ENCODE measurements at places on chromosomes 3 and 15.

- peak; percentile 3 for DNase-seq
Observed at GRCh38 chr3:17678116-17678741, 64.2 kb downstream of the TBC1D5 start.

- DNase-seq = peak; percentile 52
Observed at GRCh38 chr3:66195347-66195783, 25.4 kb upstream of the SLC25A26 start.

- DNase-seq = no peak
Observed at GRCh38 chr15:80180468-80180867, 27.7 kb downstream of the FAH start.

GRCh38 chr3:22928216-22929110, 274.7 kb upstream of the UBE2E2 start:
- DNase-seq = no peak

- DNase-seq = no peak
Observed at GRCh38 chr3:98745718-98746117, 17.4 kb upstream of the ST3GAL6 start.

- peak; percentile 46 for DNase-seq
Observed at GRCh38 chr3:169131690-169132464, 531.6 kb downstream of the MECOM start.

DNA sequence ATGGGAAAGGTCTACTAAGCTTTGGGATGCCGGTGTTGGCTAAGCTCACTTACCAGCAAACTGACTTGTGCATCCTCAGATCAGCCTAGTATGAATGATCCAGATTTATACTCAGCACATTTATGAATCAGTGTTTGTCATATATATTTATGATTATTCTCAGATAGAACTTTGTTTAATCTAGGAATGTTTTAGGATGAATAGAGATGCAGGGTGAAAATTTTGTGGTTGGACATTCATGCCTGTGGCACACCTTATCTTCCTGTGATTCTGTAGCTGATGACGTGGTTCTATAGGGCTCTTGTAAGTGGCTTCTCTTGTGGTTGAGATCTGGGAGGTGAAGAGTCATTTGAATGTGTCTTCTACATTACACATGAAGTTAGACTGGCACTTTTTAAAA, 11.4 kb downstream of the CDIN1 start:
- DNase-seq = peak; percentile 40

GRCh38 chr3:25785826-25786225, 2.6 kb upstream of the NGLY1 start:
- peak; percentile 25 for DNase-seq

DNA sequence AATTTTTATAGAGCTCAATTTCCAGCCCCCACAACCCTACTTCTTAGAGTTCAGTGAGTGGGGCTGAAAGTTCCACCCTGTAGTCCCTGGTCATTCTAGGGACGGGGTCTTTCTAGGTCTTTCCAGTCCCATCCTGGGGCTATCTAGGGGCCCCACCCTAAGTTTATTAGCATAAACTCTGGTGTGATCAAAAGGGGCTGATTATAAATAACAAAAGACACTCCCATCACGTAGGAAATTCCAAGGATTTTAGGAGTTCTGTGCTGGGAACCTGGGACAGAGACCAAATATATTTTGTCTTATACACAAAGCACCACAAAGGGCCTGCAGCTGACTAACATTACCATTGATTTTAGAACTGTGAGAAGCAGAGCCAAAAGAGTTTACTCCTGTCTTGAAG, 41.9 kb downstream of the RAD54L2 start:
- no peak for DNase-seq

GRCh38 chr3:142029052-142029642, 120.2 kb downstream of the TFDP2 start:
- no peak for DNase-seq

- peak; percentile 64 for DNase-seq
Observed at GRCh38 chr3:16480861-16481545, 32.5 kb downstream of the RFTN1 start.

- DNase-seq = no peak
Observed at GRCh38 chr3:163766112-163766511, 1312.2 kb downstream of the SI start.

DNA sequence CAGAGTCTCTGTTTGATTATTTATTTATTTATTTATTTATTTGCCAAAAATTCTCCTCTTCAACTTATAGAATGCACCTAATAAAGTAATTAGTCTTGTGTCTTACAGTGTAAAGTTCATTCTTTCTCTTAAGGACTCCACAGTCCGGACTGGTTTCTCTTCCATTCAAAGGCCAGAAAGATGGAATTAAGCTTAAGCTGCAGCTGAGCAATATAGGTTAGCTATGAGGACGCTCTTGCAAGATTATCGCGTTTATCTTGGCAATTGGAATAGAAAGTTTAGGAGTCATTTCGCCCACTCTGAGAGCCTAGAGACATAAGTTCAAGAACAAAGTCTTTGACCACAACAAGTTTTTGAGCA, 15.0 kb downstream of the TAGLN3 start:
- DNase-seq = no peak

GRCh38 chr3:23161896-23162570, 41.1 kb upstream of the UBE2E2 start:
- DNase-seq = peak; percentile 50

- no peak for DNase-seq
Observed at GRCh38 chr15:35309886-35310285, 224.8 kb upstream of the NANOGP8 start.

DNA sequence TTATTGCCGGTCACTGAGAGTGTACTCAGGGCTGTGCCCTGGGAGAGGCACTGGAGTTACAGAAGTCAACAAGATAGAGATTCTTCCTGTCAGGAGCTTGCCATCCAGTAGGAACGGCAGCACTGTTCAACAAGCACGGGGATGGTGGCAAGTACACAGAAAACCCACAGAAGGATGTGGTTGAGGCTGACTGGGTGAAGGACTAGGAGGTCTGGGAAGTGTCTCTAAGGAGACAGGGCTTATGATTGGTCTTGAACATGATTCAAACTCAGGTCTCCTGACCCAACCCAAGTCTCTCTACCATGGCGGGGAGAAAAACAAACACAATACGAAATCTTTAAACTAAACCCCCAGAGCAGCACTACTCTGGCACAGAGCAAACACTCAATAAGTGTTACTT, 37.6 kb downstream of the ERICH6 start:
- DNase-seq = no peak

DNA sequence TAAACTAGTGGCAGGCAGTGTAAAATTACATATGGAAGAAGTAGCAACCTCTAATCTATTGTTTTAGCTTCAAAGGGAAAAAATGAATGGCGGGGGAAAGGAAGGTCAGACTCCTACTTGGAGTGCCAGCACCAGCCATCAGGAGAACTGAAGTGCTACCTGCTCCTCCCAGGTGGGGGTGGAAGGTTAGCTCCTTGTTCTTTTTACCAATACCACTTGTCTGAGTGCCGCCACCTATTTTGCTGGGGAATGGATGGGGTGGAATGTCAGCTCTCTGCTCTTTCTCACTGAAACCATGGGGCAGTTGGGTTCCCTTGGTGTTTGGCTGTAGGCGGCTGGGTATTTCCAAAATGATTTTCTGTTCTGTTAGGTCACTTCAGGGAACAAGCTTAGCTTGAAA, 428.7 kb upstream of the EPHA3 start:
- no peak for DNase-seq

DNA sequence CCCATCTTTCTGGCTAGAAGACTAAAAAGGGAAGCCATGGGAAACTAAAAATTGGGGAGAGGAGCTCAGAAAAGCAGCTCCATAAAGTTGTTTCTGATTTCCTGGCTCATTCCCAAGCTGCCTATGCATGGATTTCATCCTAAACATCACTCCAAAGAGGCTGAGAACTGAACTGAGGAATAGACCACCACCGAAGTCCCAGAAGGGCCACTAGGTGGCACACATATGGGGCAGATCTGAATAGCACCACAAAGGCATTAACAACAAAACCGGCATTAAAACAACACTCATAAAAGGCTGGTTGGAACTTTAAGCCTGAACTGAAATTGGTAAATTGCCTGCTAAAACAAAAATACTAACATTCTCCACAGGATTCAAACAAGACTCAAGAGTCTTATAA, 106.3 kb downstream of the PLD1 start:
- no peak for DNase-seq

- no peak for DNase-seq
Observed at GRCh38 chr3:77304700-77305021, 264.8 kb downstream of the ROBO2 start.

GRCh38 chr3:35965908-35966307, 326.6 kb downstream of the ARPP21 start:
- peak; percentile 19 for DNase-seq

- DNase-seq = no peak
Observed at GRCh38 chr15:85024509-85025336, 43.1 kb downstream of the PDE8A start.

- DNase-seq = no peak
Observed at GRCh38 chr3:70527026-70527425, 214.6 kb upstream of the MDFIC2 start.

DNA sequence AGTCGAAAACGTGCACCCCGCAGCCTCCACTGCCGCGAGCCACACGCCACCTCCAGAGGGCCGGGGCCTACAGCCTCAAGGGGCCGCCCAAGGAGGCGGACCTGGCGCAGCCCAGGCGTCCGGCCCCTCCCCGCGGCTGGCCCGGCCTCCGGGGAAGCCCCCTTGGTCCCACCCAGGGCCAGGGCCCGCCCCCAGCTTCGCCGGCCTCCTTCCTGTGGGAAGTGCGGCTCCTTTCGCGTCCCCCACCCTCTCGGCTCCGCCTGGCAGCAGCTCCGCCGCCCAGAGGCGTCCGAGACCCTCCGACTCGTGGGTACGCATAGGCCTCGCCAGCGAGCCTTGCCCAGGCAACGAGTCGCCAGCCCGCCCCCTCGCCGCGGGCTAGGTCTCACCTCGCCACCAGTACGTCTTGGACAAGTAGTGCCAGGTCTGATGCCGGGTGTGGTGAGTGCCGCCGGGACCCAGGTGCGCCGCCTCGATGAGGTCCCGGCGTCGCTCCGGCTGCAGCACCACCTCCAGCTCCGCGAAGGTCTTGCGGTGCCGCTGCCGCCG, 642 bp downstream of the ZBTB11 start:
- DNase-seq = peak; percentile 91

Data from Caki2 (cell line).